ENCODE measurements at places on chromosomes 4 and X.

- peak; percentile 43 for DNase-seq
These were observed 35.9 kb downstream of the TBC1D19 start for GRCh38 chr4:26619784-26620183.

DNA sequence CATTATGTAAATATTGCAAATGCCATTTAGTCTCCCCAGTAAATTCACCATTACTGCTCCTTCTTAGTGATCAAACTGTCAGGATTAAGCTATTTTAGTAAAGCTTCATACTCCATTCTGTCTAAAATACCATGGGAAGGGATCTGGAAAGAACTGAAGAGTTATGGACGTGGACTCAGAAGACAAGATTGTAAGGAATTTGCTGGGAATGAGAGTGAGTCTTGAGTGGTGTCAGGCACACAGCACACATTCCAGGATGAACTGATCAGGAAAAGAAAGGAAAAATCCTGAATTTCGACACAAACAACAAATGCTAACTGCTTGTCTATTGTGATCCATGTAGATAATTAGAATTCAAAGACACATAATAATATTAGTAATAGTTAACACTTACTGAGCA, 311.0 kb downstream of the CENPC start:
- no peak for DNase-seq

- peak; percentile 72 for DNase-seq
These were observed at the start of gene CNOT6L for GRCh38 chr4:77818602-77819403. TSS of gene CNOT6L (minus strand) at chr4:77819368. CDS start at chr4:77819308, 60 bp downstream.

GRCh38 chr4:85783483-85783882, 308.5 kb downstream of the ARHGAP24 start:
- DNase-seq = no peak

DNA sequence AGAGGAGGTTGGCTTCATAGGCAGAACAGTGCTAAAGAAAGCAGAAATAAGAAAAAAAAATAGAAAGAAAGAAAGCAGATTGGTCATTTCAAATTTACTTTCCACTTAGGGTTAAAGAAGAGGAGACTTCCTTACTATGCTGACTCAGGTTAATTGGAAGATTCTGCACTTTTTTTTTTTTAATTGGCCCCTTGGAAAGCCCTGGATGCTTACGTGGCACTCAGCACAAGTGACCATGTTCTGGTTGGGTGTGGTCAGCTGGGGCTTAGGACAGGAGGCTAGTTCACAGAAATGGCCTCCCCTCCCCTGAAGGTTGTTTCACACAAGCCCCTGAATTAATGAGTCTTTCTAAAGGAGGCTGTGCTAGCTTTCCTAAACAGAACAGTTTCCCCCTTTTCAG, 14.5 kb downstream of the MAGEA9B start:
- DNase-seq = no peak

GRCh38 chr4:172786039-172786792, 382.4 kb upstream of the GALNT7 start:
- no peak for DNase-seq

DNA sequence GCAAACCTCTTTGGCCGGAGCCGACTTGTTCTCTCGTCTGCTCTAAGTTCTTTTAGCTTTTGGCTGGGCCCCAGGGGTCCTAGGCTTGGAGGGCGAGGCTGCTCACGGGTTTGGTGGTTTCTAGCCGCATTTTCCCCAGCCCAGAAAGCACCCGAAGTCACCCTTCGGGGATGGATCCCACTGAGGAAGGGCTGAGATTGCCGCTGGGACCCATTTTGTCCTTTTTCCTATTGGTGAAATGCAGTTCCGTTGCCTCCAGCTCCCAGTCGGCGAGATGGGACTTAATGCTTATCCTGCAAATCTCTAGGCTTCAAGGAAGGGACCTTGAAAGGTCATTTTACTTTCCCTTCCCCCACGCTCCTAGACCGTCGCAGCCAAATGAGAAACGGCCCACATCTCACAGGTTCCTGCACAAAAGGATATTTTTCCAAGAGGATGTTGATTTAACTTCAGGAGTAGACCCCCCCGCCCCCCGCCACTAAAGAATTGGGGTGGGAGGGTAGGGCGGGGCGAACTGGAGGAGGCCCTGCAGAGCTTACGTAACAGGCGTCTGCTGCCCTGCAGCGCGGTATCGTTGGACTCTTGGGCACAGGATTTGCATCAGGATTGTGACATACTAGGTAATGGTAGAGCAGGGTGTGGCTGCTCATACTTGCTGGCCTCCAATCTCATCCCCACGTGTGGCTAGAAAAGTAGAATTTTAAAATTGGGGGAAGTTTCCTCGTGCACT, 564 bp downstream of the PGK1 start:
- peak; percentile 29 for DNase-seq

DNA sequence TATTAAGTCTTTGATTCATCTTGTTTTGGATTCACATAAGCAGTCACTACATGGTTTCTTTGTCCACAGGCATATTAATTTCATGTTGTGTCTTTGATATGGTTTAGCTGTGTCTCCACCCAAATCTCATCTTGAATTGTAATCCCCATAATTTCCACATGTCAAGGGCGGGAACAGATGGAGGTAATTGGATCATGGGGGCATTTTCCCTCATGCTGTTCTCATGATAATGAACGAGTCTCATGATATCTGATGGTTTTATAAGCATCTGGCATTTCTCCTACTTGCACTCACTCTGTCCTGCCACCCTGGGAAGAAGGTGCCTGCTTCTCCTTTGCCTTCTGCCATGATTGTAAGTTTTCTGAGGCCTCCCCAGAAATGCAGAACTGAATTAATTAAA, 1811.2 kb upstream of the PCDH10 start:
- DNase-seq = no peak

DNA sequence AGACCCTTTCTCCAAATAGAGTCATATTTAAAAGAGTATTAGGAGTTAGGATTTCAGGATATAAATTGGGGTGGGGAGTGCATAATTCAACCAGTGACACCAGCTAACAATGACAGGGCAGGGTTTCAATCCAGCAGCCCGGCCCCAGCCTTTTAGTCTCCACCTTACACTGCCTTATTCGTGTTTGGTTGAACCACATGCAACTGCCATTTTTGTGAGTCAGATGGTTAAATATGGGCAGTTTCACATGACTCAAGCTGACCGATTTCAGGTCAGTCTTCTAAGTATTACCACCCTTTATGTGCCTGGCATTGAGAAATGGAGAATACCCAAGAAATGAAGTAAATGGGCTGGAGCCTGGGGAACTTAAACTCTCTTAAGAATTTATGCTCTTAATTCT, 102.8 kb downstream of the STOX2 start:
- peak; percentile 39 for DNase-seq

DNA sequence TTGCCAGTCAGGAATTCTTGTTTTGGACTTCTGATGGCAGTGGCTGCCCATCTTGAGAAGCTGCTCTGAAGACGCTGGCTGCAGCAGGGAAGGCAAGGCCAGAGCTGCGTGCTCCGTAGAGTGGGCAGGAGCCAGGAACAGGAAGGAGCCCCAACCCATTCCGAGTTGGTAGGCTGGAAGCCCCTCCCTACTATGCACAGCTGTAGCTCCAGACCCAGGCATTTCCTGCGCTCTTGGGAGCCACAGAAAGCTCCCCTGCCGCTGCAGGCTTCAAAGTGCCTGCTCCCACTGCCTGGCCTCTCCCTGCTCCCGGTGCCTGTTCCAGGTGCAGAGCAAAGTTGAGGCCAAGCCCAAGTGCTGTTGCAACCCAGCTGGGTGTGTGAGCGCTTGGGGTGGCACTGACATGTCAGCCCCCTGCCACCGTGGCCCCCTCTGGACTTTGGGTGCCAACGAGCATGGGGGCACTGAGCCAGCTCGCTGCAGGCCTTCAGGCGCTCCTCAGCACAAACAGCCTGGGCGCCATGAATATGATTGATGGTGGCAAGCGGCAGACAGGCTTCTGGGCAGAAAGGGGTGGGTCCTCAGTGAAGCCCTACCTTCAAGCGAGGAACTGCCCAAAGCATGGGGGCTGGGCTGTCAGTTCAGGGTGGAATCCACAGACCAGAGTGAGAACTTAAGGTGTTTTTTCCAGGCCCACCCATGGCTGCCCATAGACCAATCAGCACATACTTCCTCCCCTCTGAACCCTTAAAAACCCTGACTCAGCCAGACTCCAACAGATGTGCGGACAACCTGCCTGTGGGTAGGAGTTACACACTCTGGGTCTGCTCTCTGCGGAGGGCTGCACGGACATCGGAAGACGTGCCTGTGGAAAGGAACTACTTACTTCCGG, 677.2 kb upstream of the INTU start:
- DNase-seq = no peak

GRCh38 chrX:119686087-119686691, 6.8 kb downstream of the SEPTIN6 start:
- no peak for DNase-seq

- no peak for DNase-seq
These were observed 493.4 kb downstream of the INPP4B start for GRCh38 chr4:142352712-142353111.

- no peak for DNase-seq
These were observed 801.8 kb downstream of the STIM2 start for GRCh38 chr4:27662426-27662825.

GRCh38 chr4:146243141-146243882, 29.0 kb downstream of the REELD1 start:
- DNase-seq = peak; percentile 34

DNA sequence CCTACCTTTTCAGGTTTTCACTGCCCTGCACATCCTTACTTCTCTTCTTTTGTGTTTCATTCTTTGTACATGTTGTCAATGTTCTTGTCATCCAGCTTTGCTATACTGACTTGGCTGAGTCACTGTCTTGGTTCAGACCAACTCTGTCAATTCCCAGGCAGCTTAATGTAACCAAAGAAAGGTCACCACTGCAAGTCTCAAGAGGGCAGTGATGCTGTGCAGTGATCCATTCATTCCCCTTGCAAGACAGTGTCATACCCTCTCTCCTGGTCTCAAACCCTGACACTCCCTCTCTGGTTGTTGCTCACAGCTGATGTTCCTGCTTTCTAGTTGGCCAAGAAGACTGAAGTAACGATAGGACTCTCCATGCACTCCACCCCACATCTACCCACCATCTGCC, 17.5 kb downstream of the RAB39B start:
- DNase-seq = no peak

- no peak for DNase-seq
These were observed 618 bp upstream of the XK start for GRCh38 chrX:37684973-37685372.

DNA sequence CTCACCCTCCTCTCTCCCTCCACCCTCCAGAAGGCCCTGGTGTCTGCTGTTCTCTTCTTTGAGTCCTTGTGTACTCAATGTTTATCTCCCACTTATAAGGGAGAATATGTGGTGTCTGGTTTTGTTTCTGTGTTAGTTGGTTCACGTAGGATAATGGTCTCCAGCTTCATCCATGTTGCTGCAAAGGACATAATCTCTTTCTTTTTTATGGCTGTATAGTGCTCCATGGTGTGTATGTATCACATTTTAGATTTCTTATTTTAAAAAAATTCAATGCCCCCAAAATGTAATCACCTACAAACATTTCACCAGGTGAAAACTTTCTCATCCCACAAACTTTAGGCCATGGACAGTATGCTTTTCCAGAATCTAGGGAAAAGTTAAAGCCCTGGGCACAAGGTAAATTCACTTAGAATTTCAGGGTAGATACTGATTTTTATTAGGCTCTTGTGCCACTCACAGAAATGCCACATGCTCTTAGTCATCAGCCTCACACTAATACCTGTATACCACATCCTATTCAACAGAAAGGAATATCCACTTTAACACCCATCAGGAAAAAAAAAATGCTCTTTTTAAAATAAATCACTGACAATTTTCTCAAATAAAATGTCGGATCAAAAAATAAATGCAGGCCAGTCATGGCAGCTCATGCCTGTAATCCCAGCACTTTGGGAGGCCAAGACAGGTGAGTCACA, 104.8 kb upstream of the ENPP6 start:
- no peak for DNase-seq

- no peak for DNase-seq
These were observed 820.7 kb upstream of the INTU start for GRCh38 chr4:126812076-126812475.

- no peak for DNase-seq
These were observed 54.9 kb downstream of the NYX start for GRCh38 chrX:41502004-41502403.

DNA sequence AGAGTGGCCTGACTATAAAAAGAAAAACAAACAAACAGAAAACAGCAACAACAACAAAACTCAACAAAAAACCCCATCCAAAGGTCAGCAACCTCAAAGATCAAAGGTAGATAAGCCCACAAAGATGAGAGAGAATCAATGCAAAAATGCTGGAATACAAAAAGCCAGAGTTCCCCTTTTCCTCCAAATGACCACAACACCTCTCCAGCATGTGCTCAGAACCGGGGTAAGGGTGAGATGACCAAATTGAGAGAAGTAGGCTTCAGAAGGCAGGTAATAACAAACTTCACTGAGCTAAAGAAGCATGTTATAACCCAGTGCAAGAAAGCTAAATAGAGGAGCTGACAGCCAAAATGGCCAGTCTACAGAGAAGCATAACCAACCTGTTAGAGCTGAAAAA, 43.5 kb upstream of the ANTXR2 start:
- DNase-seq = no peak

GRCh38 chr4:8709729-8710360, 117.3 kb downstream of the CPZ start:
- DNase-seq = no peak

DNA sequence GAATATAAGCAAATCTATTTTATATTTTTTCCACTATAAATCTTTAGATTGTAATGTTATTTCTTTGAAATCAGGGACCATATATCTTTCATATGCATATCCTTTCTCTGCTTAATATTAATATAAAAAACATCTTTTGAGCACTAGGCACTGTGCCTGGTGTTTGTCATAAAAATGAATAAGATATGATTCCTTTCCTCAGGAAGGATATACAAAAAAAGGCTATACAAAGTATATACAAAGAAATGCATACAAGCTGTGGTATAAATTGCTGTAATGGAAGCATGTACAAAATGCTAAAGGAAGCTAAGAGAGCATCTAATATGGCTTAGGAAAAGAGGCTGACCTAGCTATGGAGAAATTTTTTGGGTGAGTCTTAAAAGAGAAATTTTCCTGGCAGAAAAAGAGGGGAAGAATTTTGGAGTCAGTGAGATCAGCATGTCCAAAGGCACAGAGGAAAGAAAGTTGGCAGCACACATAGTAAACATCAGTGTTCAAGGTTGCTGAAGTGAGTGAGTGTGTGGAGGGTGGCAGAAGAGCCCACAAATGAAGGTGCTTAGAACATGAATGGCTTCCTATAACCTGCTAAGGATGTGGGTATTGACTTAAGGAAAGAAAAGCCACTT, 500.0 kb downstream of the SPRY1 start:
- no peak for DNase-seq

DNA sequence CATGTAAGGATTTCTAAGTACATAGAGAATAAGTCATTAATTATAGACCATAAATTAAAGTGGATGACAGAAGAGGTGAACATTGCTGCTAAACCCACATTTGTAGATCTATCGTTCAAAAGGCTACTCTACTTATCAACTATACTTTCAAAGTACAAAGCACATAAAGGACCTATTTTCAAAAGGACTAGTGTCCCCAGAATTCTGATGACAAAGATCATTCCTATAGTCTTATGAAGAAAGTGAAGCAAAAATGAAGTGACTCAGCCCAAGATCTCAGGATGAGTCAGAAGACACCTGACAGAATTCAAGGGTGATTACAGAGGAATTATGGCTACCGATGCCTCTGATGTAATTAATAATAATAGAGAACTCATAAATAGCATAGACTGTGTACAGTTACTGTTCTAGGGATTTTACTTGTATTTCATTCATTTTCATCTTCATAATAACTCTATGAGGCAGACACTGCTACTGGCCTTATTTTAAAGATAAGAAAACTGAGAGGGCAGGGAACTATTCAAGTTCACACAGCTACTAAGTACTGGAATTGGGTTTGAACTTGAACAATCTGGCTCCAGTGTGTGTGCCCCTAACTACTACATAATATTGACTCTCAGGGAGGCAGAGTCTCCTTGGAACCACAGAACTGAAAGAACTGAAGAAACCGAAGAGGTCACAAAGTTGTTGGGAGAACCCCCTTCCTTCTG, 17.1 kb downstream of the USP46 start:
- DNase-seq = no peak

All from AG08396 (cell line).